ENCODE measurements at places on chromosomes 6 and 20.
A peak's percentile ranks its signal among the peaks of the same experiment; 100 is the strongest.

DNA sequence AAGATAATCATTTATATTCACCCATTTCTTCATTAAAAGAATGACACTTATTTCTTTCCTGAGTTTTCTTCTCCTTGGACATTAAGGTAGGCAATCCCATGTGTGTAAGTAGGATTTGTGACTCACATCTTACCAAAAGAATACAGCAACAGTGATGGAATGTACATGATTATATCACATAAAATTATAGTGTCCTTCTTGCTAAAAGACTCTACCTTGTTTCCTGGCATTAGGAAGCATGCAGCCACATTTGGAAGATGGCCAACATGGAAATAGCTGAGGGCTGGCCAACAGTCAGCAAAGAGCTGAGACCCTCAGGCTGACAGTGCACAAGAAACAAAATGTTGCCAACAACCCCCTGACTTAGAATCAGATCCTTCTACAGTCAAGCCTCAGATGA lies 327.9 kb upstream of the MARCKS start:
- DNase-seq = no peak

DNA sequence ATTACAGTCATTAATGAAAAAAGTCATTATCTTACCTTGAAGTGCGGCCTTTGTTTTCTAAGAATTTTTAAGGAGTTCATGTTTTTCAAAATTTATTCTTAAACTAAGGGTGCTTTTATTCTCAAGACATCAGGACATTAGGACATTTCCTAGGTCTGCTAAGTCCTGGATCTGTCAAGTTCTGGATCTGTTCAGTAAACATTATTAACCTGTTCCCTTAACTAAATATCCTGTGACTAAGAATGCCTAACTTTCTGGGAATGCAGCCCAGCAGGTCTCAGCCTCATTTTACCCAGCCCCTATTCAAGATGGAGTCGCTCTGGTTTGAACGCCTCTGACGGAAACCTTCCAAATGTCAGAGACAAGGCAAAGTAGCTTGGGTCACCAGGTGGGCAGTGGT lies 302.6 kb downstream of the SYNE1 start:
- no peak for DNase-seq

- DNase-seq = no peak
Observed at GRCh38 chr20:59873409-59873808, 60.0 kb downstream of the SYCP2 start.

- peak; percentile 51 for DNase-seq
Observed at GRCh38 chr6:31399589-31400466, 3.6 kb upstream of the MICA start.

DNA sequence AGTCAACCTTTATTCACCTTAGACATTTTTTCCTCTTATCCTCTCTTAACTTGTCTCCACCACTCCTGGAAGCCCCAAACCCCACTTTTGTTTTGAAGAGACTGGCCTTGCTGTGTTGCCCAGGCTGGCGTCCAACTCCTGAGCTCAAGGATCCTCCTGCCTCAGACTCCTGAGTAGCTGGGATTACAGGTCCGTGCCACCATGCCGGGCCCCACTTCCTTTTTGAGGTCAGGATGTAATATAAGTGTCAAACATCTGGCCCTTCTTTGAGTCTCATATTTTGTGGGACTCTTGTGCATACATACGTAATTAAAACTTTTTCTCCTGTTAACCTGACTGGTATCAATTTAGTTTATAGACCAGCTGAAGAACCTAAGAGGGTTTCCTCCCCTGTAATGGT lies 1.4 kb upstream of the CDK19 start:
- DNase-seq = no peak

DNA sequence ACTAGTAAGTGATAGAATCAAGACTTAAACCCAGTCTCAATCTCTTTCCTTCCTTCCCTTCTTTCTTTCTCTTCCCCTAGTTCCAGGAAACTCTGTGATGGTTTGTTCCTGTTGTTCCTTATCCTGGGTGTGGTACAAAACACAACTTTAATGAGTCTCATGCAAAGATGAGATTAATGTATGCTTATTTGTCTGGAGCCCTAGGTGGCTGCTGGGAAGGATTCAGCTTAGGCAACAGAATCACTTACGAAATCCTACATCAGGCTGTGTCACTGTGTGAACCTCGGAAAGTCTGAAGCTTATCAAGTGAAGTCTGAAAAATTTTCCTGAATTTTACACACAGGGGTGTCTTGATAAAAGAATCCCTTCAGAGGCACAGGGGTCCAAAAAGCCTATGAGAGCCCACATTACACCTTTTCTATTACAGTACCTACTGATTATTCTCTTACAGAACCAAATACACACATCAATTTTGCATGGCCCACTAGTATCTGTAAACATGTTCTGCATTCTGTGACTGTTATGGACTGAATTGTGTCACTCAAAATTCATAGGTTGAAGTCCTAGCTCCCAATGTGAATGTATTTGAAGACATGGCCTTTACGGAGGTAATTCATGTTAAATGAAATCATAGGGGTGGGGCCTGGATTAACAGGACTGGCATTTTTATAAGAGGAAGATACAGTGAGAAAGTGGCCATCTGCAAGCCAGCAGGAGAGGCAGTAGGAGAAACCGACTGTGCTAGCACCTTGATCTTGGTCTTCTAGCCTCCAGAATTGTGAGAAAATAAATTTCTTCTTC lies 144.7 kb downstream of the MYB start:
- no peak for DNase-seq

GRCh38 chr20:32203356-32204204 lies 4.0 kb downstream of the PLAGL2 start:
- no peak for DNase-seq

GRCh38 chr20:58573257-58573656 lies 58.1 kb upstream of the APCDD1L start:
- no peak for DNase-seq

- DNase-seq = peak; percentile 3
Observed at GRCh38 chr6:46217671-46218131, 46.9 kb upstream of the ENPP5 start.

GRCh38 chr20:17503301-17504065 lies 27.7 kb downstream of the BFSP1 start:
- DNase-seq = no peak

GRCh38 chr6:52976149-52976548 lies 18.9 kb downstream of the GSTA4 start:
- no peak for DNase-seq

- DNase-seq = no peak
Observed at GRCh38 chr6:18640754-18641153, 253.6 kb downstream of the RNF144B start.

- peak; percentile 43 for DNase-seq
Observed at GRCh38 chr6:135002229-135002844, 52.3 kb downstream of the HBS1L start.

DNA sequence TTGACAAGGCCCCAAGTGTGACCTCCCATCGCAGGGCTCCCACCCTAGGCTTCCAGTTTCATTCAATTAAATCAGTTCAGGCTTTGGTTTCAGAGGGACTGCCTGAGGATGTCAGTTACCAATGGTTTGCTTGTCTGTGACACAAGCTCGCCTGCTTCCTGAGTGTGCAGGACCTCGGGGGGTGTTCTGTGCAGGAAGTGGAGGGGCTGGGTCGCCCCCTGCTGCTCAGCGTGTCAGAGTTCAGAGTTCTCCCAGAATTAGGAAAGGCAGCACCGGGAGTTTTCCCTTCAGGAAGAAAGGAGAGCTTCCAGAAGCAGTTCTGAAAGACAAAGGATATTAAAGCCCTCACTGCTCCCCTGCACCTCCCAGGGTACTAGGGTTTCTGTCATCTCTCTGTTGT lies 50.8 kb upstream of the TGM3 start:
- DNase-seq = no peak

DNA sequence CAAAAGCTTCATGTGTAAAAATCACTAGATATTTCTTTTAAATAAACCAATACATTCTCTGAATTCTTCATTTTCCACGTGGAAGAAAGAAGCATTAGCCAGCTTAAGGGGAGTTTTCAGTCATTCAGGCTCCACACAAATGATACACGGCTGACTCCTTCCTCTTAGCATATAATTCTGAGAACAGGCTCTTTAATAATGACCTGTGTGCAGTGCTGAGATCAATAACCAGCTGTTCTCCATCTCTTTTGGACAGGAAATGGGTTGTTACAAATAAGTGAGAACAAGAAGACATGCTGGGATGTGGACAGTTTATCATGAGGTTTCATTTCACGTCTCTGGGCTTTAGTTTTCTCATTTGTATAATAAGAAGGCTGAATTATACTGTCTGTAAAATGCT lies 146.9 kb upstream of the C6orf118 start:
- DNase-seq = no peak

DNA sequence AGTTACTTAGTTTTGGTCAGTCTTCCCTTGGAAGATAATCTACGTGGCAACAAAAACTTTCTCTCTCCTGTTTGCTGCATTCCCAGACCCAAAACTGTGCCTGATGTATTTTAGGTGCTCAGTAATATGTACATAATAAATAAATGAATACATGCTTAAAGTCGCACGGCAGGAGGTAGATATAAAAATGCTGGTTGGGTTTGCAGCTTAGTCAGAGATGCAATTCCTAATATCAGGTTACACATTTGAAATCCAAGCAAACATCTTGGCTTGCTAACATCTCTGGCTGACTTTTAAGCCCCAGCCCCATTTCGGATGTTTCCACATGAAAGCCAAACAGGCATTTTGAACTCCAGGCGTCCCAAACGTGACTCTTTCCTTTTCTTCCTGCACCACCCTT lies 91.0 kb downstream of the KCNQ5 start:
- no peak for DNase-seq

DNA sequence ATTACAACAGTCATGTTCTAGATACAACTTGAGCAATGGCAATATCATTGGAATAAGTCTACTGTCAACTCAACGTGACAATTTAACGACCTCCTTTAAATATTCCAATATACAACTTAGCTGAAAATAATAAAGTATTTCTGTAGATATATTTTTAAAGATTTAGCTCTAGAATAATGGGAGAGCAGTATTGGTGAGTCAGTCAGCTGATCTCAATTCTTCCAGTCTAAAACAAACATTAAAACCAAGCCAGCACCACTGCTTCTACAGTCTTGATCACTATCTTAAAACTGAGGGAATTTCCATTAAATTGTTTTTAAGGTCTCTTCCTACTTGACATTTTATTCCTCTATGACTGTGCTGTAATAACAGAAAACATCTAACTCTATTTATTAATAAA lies 38.2 kb downstream of the NOL7 start:
- DNase-seq = no peak

DNA sequence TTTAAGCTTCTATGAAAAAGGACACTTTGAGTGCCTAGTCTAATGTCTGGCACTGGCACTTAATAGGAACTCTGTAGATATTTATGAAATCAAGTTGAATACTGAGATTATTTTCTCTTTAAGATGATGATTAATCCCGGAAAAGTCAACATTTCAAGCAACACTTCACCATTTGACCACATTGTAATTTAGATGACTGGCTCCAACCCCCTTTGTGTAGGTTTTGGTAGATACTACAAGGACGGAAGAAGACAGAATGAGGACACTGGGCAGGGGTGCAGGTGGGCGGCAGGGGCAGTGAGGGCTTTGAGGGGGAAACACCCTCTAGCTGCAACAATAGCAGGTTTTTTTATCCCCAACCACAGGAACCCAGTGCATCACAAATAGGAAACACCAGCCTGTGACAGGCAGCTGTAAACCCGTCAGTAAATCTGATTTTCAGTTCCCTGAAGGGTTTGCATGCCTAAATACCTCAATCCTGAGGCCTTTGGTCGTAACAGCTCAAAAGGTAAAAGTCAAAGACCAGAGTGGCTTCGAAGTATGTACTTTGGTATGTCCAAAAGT lies 4.6 kb downstream of the DTNBP1 start:
- DNase-seq = no peak

DNA sequence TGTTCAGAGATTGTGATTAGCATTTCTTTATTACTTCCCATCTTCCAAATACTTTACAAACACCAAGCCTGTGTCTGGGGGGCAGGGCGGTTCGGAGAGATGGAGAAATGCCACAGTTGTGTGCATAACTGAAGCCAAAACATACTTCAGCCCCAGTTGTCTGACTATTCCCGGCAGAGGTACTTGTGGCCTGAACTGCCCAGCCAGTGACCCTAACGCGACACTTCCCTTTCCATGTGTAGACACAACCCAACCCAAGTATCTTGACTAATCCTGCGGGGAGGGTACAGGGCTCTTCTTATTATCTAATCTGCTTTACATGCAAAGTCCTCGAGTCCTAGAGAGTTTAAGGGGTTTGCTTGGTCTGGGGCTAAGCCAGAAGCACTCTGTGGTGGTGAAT lies 46.2 kb downstream of the ISM1 start:
- DNase-seq = no peak

DNA sequence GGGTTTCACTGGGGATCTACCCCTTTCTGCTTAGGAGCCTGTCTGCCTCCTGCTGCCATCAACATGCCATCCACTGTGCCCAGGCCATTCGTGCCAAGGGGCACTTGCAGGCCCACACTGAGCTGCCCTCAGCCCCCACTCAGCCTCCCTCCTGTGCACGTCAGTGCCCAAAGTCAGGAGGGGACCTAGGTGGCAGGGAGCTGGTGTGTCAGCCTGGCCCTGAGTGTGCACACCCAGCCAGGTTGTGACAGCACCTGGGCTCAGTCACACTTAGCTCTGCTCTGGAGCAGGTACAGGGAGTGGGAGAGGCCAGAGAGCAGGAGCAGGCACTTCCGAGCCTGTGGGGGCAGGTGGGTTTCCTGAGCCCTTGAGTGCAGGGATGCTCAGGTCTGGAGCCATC lies 63.6 kb upstream of the SYNCRIP start:
- DNase-seq = no peak

GRCh38 chr6:44537306-44538049 lies 150.0 kb downstream of the CDC5L start:
- no peak for DNase-seq

GRCh38 chr6:84524636-84525035 lies 239.8 kb downstream of the TBX18 start:
- DNase-seq = no peak

- DNase-seq = no peak
Observed at GRCh38 chr6:152273002-152273401, 364.2 kb downstream of the SYNE1 start.

DNA sequence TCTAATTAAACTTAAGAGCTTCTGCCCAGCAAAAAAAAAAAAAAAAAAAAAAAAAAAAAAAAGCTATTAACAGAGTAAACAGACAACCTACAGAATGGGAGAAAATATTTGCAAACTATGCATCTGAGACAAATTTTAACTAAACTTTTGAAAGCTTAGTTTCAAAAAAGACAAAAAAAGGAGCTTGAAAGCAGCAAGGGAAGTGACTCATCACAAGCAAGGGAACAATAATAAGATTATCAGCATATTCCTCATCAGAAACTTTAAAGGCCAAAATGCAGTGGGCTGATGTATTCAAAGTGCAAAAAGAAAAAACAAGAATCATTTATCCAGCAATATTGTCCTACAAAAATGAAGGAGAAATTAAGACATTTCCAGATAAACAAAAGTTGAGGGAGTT lies 158.6 kb downstream of the RNF144B start:
- no peak for DNase-seq
